ENCODE measurements at places on chromosomes 6 and 20.

GRCh38 chr20:364905-365794 is 15.4 kb upstream of the TRIB3 start:
- no peak for DNase-seq

DNA sequence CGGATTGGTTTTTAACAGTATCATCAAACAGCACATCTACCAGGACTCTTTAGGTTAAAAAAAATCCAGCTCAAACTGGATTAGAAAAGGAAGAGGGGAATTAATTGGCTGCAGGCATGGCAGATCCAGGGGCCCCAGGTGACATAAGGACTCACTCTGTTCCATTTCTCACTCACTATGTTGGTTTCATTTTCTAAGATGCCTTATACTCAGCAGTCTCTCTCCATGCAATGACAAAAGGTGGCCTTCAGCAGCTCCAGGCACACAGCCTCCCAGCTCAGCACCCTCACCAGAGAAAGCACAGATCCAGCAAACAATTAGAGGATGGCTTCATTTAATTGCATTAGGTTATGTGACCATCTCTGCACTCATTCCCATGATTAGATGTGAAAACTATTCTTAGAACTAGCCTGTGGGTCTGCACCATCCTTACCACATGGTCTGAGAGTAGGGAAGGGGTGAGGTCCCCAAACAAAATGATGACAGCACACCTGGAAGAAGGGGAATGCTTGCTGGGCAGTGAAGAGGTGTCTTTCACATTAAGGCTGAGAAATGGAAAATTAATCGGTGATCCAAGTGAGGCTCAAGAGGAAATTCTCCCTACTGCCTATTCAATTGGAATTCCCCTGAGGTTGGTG is 243.1 kb downstream of the CDH26 start:
- no peak for DNase-seq

GRCh38 chr20:25056690-25057233 is 1.2 kb downstream of the ACSS1 start:
- DNase-seq, result no peak

- DNase-seq, result no peak
Measured at GRCh38 chr6:125981571-125982185, 4.7 kb upstream of the TRMT11 start.

GRCh38 chr20:50335866-50336265 is 145.2 kb downstream of the CEBPB start:
- no peak for DNase-seq

DNA sequence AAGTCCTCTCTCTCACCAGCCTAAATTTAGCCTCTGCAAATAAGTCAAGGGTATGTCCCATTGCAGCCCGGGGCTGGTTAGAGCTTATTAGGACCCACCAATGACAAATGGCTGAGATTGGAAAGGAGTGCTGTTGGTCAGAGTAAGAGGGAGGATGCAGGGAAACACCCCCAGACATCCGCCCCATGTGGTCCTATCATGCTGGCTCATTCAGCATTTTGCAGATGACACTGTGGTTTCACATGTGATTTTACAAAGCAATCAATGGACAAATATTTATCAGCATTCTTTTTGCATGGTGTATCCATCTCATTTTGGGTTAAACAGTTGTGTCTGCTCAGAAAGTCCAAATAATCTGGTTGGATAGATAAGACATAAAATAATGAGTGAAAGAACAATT is 152.2 kb upstream of the EXOC2 start:
- no peak for DNase-seq

- no peak for DNase-seq
Measured at GRCh38 chr6:42864602-42865001, 14.8 kb upstream of the RPL7L1 start.

- DNase-seq, result no peak
Measured at GRCh38 chr20:60060006-60060557, 101.9 kb downstream of the CDH26 start.

- no peak for DNase-seq
Measured at GRCh38 chr6:128806261-128806660, 76.7 kb upstream of the LAMA2 start.

- DNase-seq, result no peak
Measured at GRCh38 chr6:127146932-127147331, 28.5 kb downstream of the RSPO3 start.

DNA sequence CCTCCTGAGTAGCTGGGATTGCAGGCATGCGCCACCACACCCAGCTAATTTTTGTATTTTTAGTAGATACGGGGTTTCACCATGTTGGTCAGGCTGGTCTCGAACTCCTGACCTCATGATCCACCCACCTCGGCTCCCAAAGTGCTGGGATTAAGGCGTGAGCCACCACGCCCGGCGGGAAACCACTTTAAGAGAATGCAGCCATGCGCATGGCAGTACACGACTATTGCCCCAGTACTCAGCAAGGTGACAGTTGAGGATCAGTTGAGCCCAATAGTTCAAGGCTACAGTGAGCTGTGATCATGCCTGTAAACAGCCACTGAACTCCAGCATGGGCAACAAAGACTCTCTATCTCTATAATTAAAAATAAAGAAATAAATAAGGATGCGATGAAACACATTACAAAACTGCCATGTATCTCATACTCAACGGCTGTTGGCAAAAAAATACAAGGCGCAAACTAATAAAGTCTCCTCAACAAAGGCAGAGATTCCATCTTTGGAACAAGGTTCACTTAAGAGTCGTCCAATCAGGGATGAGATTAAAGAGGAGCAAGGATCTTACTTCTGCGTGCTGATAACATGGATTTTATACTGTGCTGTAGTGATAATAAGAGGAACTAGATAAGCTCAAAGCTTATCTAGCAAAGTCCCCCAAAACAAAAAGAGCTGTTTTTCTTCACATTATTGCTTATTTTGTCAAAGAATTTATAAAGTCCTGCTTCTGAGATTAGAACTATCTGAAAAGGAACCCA is 51.1 kb downstream of the STAU1 start:
- no peak for DNase-seq

DNA sequence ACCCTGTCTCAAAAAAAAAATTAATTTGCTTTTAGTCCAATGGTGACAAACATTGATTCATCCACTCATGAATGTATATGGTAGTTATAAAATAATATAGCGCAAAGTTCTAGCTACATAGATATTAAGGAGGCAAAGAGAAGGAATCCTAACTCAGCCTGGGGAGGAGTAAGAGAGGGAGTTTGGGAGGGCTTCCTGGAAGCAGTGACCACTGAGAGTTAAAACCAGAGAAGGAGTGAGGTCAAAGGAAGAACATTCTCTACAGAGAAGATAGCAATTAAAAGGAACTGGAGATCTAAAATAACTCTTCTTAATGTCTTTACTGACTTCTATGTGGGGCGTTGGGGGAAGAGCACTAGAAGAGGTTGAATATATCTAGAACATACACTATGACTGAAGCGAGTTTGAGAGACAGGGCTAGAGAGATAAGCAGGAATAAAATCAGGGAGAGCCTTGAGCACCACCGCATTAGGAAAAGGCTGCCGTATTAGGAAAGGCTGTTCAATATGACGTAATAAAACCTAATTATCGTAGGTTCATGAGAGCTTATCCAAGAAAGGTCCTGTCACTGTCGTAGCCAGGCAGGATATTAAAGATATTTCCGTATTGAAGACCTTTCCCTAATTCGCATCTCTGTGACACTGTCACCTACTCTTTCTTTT is 81.8 kb upstream of the CNKSR3 start:
- no peak for DNase-seq

All from activated CD4-positive, alpha-beta T cell treated with anti-CD3 and anti-CD28 coated beads for 4 hours (primary cell).